ENCODE measurements at places on chromosomes 7 and 10.
A peak's percentile ranks its signal among the peaks of the same experiment; 100 is the strongest.

DNA sequence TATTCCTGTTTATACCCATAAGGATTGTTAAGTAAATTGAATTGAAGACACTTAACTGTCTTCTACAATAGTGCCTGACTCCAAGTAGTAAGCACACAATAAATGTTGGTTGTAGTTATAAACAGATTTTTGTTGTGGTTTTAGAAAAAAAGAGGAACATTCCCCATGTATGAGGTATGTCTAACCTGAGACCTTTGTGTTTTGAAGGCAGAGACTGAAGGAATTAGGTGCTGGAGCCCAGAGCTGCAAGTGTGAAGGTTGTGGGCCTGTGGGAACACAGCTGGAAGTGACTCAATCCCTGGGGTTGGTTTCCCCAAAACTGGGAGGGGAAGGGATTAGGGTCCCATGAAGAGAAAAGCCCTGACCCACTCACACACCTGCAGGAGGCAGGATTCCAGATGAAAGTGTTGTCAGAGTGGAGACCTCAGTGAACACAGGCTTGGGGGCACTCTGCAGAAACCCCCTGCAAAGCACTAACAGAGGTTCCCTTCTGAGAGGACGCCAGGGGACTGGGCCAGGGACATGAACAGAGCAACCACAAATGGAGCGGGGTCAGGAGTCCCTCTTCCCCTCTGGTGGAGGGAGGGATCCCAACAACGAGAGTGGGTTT lies 265.1 kb upstream of the KLF14 start:
- DNase-seq = no peak

DNA sequence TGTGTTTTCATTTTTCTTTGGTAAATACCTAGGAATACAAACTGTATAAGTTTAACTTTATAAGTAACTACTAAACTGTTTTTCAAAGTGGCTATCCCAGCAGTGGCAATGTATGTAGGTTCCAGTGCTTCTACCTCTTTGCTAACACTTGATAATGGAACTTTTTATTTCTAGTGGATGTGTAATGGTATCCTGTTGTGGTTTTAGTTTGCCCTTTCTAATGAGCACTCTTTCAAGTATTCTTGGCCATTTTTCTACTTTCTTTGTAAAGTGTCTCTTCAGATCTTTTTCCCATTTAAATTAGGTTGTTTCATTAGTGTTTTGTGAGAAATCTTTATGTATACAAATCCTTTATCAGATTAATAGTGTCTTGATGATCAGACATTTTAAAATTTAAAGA lies 4.6 kb downstream of the KIF20B start:
- peak; percentile 25 for DNase-seq

DNA sequence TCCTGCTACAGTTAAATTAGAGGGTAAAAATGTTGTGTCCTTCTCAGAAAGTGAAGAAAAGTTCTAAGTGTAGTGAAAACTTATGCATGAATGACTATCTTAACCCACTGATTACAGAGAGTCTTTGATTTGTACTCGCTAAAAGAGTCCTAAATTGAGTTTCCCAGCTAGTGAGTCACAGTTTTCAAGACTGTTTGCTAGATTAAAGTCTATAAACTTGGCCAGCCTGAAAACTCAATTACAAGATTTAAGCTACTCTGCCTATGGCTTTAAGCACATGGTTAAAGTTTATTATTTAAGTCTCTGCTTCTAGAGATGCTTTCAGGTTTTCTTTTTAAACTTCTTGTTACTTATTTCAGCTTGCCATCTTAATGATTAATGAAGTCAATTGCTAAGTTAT lies 44.4 kb downstream of the MRPS24 start:
- no peak for DNase-seq

DNA sequence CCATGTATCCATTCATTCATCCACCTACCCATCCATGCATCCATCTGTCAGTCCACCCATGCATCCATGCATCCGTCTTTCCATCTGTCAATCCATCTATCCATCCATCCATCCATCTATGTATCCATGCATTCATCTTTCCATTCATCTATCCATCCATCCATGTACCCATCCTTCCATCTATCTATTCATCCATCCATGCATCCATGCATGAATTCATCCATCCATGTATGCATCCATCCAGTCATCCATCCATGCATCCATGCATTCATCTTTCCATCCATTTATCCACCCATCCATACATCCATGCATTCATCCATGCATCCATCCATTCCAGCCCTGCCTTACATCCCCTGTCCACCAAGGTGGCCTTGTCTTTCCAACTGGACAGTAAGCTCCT lies 45.7 kb downstream of the SORCS3 start:
- DNase-seq = no peak

GRCh38 chr10:60905580-60905979 lies 38.4 kb downstream of the RHOBTB1 start:
- DNase-seq = no peak

DNA sequence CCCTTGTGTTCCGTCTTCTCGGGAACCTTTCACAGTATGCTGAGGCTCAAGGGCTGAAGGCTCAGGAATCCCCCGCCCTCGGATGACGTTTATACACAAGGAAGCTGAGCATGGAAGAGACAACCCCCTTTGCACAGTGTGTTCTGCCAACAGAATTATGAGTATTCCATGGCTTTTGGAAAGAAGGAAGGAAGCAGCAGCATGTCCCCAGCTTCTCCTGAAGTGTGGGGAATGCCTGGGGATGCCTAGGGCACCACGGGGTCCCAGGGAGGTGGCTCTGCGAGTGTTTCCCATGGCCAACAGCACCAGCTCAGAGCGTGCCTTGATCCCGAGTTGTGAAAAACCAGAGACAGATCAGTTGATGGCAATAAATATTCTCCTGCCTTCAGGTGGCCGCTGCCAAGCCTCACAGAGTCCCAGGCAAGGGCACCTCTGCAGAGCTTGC lies 88.8 kb upstream of the DDC start:
- peak; percentile 20 for DNase-seq

DNA sequence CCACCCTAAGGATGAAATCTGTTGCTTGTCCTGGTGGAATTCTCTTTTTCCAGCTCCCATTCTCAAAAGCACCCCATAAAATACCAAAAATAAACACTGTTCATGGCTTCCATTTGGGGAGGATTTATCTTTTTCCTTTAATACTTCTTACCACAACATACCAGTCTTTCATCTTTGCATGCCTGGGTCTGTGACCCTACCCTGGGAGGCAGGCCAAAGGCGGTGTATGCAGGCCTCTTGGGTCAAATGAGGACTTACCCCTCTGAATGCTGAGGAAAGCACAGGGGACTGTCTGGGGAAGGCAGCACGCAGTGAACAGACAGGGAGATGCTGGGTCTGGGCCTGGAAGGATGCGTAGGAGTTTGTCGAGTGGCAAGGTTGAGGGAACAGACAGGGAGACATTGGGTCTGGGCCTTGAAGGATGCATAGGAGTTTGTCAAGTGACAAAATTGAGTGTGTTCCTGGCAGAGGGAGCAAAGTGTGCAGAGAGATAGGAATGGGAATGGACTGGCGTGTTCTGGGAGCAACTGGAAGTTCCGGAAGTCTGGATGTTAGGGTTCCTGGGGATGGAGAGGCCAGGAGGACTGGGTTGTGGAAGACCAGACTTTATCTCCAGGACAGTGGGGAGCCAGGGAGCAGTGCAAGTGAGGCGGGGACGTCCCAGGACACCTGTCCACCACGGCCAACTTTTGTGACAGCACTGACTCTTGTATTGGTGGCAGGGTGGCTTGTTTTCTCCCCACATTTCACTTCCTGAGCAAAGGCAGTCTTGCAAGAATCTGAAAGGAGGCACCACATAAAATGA lies 40.8 kb downstream of the MYL10 start:
- DNase-seq = peak; percentile 21

DNA sequence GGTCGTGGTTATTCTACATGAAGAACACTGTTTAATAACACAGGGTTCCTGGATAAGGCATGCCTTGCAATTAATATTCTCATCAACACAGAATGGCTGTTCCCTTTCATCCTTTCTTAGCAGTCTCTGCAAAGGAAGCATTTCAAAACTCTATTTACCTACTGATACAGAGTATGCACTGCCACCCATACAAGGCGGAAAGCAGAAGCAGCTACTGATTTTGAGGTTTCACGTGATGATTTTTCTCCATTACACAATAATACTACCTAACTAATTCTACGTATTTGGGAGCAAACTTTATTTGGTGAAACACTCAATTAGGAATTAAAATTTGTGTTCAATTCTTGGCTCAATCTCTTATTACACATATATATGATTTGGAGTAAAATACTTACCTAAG lies 43.0 kb upstream of the COL1A2 start:
- no peak for DNase-seq

DNA sequence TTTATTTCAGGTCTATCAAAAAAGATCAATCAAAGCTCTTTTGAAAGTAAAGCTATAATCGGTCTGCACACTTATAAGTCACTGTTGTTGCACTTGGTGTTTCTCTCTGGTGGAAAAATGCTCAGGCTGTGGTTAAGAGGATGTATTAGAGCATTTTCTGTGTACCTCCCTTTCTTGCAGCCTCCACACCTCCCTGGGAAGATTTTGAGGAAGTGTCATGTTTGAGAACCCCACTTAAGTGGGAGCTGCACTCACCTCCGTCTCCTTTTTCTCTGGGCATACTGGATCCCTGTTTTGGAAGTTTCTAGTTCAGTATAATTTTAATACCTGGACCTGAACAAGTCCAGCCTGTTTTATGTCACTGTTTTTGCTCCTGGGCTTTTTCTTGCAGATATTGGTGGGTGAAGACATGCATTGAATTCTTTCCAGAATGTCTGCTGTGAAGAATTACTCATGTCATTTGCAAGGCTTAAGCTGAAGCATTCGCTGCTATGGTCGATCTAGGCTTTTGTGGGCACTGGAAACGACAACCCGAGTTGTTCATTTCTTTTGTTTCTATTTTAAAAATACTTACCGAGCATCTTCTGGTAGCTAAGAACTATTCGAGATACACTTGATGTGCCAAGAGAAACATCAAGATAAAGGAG lies 36.6 kb downstream of the TCF7L2 start:
- peak; percentile 66 for DNase-seq

GRCh38 chr10:108301002-108301401 lies 1136.5 kb upstream of the SORCS1 start:
- DNase-seq = no peak

DNA sequence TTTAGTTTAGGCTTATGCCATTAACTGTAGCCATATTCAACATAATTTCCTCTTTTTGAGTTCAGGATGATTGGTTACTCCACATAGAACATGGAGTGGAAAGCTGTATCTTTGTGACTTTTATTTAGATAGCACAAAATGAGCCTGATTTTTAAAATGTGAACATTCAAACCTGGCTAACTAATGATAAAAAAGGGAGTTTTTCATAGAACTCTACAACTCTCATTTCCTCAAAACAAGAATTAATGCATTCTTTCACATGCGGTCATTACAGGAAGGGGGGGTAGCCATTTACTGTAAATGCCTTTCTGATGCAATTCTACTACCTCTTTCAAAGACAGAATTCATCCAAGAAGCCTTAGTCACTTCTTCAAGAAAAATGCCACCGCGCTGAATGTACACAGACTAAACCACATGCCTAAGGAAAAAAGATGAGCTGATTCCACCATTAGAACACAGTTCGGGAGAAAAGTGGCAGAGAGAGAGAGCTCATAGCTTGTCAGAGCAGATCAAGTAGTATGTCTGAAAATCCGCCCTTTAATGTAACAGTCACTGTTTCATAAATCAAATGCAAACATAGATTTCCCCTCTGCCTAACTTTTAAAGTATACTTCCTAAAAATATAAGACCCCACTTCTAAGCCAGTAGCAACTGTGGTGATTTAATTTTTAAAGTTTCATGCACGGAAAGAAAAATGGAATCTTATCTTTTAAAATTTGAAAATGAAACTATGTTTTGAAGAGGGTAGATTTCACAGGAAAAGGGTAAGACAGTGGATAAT lies 226.4 kb upstream of the KLF14 start:
- DNase-seq = peak; percentile 100

GRCh38 chr7:37112876-37113275 lies 335.8 kb downstream of the ELMO1 start:
- no peak for DNase-seq

GRCh38 chr7:18408461-18408860 lies 87.1 kb upstream of the HDAC9 start:
- peak; percentile 94 for DNase-seq

- no peak for DNase-seq
These were observed 110.9 kb downstream of the COL13A1 start for GRCh38 chr10:69912589-69912988.

Measured in fibroblast of upper back skin (primary cell).